ENCODE measurements at places on chromosomes 1 and 21.

DNA sequence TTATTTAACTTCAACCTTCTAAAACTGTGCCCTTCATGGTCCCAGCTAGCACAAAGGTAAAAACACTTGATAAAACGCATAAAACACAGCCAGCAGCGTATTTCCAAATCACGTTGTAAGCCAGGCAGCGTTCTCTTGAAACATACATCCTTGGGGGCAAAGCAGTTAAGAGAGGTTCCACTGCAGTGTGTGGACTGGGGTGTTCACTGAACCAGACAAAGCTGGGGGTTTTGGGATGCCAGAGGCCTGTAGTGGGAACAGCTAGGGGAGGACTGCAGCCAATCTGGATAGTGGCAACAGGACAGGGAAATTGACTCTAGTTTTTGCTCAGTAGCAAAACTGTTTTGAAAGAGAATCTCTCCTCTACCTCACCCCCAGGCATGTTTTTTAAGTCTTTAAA is 21.5 kb upstream of the ATP5PO start:
- no peak for DNase-seq

- peak; percentile 56 for DNase-seq
These were observed 1.1 kb downstream of the MIA3 start for GRCh38 chr1:222618880-222619596.

DNA sequence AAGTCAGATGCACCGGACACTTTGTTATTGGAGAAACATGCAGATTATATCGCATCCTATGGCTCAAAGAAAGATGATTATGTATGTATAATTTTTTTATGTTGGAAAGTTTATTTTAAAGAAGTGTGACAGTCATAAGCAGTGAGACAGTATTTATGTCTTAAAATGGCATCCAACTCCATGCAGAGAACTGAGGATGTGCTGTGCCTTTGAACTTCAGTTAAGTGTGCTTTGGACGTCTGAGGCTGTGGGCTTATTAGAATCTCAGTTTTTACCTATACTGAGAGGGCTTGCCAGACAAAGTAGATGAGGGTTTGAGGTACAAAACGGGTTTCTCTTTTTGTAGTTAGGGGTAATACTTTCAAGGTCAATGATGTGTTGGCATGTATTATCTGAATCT is 1.5 kb downstream of the RABGGTB start:
- DNase-seq: no peak

DNA sequence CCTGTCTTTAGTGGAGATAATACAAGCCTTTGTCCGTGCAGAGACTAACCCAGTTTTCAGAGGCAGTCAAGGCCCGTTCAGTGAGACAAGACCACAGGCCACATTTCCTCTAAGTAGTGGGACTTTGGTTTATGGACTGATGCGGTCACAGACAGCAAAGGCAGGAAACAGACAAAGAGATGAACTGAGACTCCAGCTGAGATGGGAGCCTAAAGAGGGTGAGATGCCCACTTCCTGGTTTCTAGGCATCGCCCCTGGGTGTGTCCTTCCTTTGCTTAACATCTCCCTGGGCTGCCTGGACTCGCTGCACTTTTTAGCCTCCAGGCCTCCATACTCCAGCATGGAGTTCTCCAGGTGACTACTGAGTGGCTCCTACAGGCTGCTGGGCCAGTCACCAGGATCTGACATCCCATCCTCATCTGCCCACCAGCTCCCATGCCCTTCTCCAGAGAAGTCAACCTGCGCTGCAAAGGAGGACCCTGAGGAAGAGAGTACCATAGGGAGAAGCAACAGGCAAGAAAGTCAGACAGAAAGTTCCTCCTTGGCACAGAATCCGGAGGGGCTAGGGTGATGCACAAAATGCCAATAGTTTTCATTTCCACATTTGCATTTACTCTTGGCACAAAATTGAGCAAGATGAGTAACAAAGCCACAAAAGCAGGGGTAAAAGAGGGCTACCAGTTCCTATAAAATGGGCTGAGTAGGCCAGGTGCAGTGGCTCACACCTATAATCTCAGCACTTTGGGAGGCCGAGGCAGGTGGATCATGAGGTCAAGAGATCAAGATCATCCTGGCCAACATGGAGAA is 15.1 kb downstream of the THEMIS2 start:
- no peak for DNase-seq

- no peak for DNase-seq
These were observed 26.6 kb downstream of the SLC22A15 start for GRCh38 chr1:116002781-116003420.

DNA sequence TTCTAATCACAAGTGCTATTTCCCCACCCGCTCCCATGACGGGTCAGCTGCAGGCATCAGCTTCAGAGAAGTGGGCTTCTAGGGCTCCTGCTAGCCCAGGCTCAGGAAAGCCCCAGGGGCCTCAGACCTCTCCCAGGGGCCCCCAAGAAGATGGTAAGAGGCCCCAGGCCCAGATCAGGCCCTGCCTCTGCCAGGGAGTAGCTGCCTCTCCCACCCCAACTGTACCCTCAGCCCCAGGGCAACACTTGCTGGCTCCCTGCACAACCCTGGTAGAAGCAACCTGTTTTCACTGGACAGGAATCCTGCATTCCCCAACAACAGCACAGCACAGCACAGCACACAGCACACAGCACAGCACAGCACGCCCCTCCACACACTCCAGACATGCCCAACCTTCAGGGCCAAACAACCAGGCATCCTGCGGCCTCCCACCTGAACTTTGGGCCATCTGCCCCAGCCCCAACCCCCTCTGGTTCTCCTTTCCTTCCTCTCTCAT is 6.5 kb downstream of the BLACAT1 start:
- DNase-seq: peak; percentile 33

GRCh38 chr21:38766987-38767722 is 38.6 kb upstream of the ETS2 start:
- DNase-seq: no peak

DNA sequence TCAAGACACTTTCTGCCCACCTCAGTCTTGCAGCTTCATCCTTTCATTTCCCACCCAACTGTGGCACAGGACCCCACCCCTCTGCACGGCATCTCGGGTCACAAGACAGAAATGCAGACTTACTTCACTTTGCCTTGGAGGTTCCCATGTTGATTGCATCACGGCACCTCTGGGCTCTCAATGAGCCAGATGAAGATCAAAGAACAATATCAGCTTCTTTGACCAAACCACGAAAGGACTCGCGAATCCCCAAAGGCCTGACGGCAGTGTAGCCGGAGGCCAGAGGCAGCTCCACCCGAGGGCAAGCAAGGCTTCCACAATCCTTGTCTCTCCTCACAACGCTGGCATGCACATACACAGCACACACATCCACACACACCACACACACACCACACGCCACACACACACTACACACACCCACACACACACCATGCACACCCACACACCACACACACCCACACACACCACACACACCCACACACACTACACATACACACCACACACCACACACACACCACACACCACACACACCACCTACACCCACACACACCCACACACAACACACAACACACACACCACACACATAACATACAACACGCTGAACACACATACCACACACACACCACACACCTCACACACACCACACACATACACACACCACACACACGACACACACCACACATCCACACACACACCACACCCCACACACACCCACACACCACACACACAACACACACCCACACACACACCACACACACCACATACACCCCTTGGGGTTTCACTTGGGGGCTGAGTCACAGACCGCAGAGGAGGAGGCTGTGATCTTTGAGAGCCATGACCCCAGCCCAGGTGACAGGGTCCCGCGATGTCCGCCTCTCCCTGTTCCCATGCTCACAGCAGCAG is 35.8 kb downstream of the UBASH3A start:
- no peak for DNase-seq

DNA sequence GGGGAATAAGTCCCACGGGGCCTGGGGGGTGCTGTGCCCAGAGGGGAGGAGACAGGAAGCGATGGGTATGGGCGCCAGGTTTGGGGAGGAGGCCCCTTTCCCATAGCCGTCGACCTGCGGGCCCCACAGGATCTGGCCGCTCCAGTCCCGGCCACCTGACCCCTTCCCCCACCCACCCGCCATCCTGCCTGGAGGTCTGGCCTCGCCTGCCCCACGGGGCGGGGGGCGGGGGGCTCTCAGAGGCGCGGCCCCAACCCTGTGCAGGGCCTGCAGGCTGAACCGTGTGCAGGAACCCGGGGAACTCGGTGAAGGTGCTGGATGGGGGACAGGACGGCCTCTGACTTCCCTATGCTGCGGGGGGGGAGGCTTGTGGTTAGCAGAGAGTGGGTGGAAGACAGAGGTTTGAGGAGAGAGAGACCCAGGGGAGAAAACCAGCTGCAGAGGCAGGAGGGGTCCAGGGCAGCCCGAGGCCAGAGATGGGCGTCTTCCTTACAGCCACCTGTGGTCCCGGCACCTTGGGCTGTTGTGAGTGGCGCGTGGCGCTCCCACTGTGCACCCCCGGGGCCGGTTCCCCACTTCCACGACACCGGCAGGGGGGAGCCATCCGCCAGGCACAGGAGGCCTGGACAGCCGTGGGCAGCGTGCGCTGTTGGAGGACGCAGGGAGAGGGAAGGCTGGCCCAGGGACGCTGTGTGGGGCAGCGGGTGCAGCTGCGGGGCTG is 2.5 kb upstream of the TNFRSF18 start:
- DNase-seq: no peak

DNA sequence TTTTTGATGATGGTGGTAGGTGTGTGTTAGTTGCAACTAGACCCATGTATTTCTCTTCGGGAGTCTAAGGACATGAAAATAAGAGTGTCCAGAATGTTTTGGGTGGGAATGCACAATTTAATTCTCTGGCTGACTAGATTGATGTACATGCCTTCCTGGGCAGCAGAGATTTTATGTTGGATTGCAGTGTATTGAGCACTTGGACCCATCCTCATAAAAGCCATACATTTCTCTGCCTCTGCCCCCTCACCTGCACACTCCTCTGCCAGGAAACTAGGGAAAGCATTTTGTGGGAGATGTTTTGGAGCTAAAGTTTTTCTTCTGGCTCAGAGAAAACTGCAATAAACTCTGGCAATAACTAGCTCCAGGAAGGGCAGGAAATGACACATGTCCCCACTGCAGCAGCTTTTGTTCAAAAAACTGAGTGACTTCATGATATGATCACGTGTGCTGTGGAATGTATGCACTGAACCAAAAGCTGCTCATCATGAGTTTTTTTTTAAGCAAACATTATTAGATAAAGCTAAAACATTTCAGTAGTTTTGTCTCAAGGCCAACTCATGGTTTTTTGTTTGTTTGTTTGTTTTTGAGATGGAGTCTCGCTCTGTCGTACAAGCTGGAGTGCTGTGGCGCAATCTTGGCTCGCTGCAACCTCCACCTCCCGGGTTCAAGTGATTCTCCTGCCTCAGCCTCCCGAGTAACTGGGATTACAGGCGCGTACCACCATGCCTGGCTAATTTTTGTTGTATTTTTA is 17.6 kb downstream of the RIT1 start:
- no peak for DNase-seq

DNA sequence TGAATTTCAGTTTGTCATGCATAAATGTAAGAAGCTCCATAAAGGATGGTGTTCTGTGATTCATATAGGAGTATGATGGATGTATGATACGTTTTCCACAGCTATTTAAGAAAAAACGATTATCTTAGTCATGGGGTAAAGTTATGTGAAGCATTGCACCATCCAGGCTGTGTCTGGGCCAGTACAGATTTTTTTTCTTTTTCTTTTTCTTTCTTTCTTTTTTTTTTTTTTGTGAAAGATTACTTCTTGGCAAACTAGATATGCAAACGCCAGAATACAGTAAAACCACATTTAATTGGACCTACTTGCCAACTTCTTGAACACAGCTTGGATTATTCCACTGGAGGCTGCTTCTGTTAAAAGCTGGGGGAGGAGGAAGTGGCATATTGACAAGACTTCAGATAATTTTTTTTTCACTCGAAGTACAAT is 14.9 kb downstream of the ZBTB18 start:
- no peak for DNase-seq

DNA sequence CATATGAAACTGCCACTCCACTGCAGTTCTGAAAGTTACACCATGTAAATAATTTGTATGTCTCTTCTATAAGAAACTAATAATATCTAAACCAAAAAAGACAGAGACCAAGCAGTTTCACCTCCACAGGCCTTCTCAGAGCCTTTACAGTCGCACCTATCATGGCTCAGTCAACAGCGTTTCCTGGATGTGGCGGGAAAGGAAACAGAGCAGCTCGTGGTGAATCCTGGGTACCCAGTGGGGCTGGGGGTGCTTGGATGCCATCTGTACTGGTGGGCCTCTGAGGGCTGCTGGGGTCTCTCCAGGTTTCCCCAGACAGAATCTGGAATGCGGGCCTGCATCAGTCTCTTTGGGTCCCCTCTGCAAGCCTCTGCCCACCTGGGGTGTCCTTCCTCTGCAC is 100.2 kb upstream of the CASZ1 start:
- DNase-seq: no peak

- no peak for DNase-seq
These were observed 898 bp downstream of the LDLRAP1 start for GRCh38 chr1:25544243-25544764.

- no peak for DNase-seq
These were observed 16.9 kb downstream of the DYRK3 start for GRCh38 chr1:206651958-206652890.

GRCh38 chr1:5448486-5448885 is 543.7 kb downstream of the NPHP4 start:
- peak; percentile 52 for DNase-seq

GRCh38 chr1:83545066-83545862 is 453.7 kb downstream of the TTLL7 start:
- DNase-seq: peak; percentile 31

- no peak for DNase-seq
These were observed 42.4 kb upstream of the AKT3 start for GRCh38 chr1:243892456-243892855.

DNA sequence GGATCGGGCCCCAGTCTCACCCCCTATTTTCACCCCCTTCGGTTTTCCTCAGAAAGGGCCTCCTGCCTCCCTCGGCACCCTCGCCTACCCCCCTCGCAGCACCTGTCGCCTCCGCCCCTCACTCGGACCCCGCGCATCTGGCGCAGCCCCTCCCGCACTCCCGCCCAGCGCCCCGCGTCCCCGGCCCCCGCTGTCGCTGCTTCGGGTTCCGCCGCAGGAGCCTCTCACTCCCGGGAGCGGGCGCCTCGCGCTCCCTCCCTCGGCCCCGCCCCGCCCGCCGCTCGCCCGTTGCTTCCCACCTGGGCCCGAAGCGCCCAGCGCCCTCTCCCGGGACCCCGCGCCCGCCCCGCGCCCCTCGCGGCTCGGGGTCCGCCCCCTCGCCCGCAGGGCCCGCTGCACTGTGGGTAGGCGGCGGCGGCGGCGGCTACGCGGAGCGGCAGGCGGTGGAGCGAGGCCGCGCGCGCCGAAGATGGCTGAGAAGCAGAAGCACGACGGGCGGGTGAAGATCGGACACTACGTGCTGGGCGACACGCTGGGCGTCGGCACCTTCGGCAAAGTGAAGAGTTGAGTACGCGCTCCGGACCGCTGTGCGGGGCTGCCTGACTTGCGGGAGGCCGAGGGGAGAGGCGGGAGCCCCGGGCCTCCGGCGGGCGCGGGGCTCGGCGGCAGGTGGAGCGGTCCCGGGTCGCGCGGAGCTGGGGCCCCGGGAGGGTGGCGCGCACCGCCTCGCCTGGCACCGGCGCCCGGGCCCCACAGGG is at the start of gene PRKAA2:
TSS of gene PRKAA2 (plus strand) at position 396 of the 758 bp plus-strand sequence. CDS start at position 470, 74 bp downstream.
- peak; percentile 88 for DNase-seq

DNA sequence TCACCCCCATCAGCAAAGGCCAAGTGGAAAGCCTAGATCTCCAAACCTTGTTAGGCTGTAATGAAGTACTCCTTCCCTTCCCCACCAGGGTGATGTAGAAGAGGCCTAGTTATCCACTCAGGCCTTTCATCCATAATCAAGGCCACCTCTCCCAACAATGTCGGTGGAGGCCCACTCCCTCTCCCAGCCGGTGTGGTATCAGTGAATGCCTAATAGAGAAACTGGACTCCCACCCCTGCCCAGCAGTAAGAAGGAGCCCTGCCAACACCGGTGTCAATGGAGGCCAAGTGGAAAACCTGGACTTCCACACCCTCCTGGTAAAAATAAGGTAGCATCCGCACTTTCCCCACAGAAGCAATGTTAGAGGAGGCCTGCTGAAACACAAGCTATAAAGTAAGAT is 23.9 kb downstream of the NDUFS5 start:
- no peak for DNase-seq
